ENCODE measurements at places on chromosomes 12 and 14. TPM values are rescaled to one million over a fixed set of nuclear protein-coding genes. Genes with fewer than 3 reads are reported as not detected.

The ARMH4 gene
- total RNA-seq: 1.3 TPM

DNA sequence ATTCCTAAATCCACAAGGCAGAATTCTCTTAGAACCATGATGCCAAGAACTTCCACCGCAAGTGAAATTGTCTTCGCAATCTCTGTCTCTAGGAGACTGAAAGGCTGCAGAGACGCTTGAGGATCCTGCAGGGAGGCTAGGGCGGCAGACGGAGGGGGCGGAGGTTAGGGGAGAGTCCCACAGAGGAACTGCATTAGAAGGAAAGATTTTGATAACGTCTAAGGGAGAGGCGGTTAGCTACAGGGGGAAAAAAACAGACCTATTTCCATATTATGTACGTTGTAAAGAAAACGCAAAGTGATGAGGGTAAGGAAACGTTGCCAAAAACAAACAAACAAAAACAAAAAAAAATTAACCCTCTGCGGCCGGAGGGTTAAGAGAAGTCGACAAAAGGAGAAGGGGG is 595 bp downstream of the KLHL28 start:
- peak; percentile 53 for DNase-seq

The LYZ gene
- 0.10 TPM for total RNA-seq

The SPTB gene
- 1.2 TPM for total RNA-seq

DNA sequence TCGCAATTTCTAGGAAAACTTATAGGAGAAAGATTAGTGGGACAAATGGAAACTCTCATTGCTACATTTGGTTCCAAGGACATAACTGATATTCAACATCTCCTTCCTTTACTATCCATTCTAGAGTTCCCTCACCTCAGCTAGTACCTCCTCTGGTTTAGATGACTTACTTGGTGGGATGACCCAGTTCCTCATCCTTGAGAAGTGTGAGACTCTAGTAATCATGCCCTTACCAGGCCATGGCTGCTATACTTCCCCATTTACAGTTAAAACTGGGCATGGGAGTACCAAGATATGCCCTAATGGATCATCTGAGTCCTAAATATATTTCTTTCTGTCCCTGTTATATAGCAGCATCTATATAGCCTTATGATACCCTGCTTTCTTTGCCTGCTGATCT is 58.1 kb downstream of the IFT81 start:
- no peak for DNase-seq

The C12orf56 gene
- total RNA-seq: not detected

GRCh38 chr12:79162147-79162772 is 297.7 kb downstream of the SYT1 start:
- DNase-seq: no peak

DNA sequence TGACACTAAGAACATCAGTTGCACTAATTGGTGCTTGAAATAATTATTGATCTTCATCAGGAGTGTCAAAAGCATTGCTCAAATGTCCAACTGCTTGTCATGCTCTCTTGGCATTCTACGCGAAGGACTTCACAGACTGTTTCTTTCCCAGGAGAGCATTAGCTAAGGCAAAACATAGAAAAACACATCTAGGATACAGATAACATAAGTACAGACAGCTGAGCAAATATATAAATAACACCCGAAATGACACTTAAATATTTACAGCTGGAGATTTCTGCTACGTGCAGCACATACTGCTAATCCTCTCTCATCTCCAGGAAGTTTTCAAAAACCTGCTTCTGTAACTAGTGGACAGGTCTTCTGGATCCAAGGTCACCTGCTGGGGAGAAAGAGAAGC is 120.0 kb upstream of the PRMT8 start:
- DNase-seq: no peak

- DNase-seq: peak; percentile 30
These were observed 77.0 kb upstream of the METAP2 start for GRCh38 chr12:95396849-95397468.

The CD69 gene
- total RNA-seq: not detected

DNA sequence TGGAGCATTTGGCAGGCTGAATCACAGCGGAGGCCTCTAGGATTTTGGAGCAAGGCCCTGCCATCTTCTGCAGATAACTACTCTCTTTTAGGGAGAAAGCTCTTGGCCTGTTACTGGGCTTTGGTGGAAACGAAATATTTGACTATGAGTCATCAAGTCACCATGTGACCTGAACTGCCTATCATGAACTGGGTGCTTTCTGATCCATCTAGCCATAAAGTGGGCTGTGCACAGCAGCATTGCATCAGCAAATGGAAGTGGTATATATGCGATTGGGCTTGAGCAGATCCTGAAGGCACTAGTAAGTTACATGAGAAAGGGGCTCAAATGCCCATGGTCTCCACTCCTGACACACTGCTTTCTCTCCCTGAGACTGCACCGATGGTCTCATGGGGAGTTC is 21.1 kb downstream of the GYS2 start:
- DNase-seq: no peak

The SLC2A14 gene
- total RNA-seq: 0.12 TPM

DNA sequence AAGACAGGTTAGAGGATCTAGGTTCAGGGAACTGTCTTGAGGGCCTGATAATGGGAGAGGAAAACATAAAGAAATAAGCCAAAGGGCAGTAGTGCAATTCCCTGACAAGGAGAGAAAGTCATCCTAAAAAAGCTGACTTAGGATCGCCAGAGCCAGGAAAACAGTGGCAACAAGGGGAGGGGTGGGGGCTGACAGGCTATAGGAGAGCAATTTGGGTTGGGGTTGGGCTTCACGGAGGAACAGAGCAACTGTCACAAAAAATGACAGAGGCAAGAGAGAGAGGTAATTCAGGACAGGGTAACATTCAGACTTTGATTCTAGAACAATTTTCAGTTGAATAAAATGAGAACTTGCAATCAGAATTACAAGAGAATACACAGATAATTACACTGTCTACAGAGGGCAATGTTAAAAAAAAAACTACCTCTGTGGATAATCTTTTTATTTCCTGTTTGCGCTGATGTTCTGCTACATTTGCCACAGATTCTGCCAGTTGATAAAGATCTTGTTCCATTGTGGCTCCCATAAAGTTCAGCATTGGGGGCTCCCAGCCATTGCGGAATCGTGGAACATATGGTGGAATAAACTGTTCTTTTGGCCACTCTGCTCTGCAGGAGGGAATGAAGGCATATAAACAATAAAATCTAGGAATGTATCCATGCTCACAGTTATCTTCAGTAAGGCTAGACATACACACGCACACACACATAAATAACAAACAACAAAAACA is 138.6 kb downstream of the EPS8 start:
- DNase-seq: no peak

The SERPINA4 gene
- not detected for total RNA-seq

The POP5 gene
- total RNA-seq: 80.9 TPM

DNA sequence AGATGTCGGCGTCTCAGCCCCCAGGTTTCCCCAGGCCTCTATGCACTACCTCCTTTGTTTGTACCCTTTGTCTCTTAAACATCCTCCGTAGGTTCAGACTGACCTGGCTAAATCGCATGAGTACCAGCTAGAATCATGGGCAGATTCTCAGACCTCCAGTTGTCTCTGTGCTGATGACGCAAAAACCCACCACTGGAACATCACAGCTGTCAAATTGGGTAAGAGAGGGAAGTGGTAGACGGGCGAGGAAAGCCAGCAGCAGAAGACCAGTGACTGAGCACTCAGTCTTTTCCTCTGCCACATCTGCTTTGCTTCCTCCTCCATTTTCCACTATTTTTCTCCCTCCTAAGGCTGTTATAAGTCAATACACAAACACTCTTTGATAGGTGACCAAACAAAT is 29.7 kb downstream of the A2ML1 start:
- no peak for DNase-seq

The ACRBP gene
- total RNA-seq: not detected

- DNase-seq: no peak
These were observed 1.2 kb downstream of the ANO4 start for GRCh38 chr12:100795800-100796179.

The RFLNA gene
- 1.7 TPM for total RNA-seq

The TESPA1 gene
- under 0.01 TPM for total RNA-seq

- DNase-seq: peak; percentile 2
These were observed 32.8 kb downstream of the RBM19 start for GRCh38 chr12:113933201-113933786.

The CLEC1B gene
- not detected for total RNA-seq

DNA sequence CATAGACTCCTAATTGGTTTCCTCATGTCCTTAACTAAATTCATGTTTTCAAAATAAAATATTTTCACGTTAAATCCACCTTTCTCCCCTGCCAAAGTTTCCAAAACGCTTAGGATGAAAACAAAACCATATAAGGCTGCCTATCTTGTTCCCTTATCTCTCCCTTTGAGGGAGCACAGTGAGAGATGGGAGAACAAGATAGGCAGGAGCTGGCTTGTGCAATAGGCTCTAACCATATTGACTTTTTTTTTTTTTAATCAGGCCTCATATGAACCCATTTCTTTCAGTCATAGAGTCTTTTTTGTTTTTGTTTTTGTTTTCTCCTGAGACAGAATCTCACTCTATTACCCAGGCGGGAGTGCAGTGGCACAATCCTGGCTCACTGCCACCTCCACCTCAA is 184.9 kb downstream of the NRXN3 start:
- DNase-seq: no peak

DNA sequence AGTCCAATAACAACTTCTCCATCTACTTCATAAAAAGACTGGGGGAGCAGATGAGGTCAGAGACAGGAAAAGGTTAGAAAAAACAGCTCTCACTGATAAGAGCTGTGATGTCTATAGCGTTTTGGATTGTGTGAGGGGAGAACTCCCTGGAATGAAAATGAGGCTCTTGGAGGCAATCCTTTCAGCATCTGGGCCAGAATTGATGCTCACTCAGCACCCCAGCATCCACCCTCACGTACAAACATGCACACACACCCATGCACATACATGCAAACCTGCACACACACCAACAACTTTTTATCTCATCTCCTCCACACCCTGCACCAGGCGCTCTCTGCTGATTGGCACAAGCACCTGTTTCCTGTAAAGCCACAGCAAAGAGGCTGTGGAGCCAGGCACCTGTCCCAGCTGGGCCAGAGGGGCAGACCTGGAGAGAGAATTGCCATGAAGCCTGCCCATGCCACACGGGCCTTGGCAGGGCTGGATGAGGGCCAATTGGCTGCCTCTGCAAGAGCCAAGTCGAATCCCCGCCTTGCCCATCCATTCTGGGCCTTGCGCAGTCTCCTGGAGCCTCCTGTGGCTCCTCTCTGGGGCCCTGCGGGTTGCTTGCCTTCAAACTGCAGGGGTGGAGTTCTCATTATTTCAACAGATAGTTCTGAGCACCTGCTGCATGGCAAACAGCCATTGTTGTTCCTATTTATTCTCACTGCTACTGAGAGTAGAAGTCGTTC is 53.1 kb downstream of the SYNE3 start:
- no peak for DNase-seq

GRCh38 chr14:92964124-92965109 is 41.5 kb downstream of the CHGA start:
- DNase-seq: no peak

The MYF6 gene
- total RNA-seq: not detected

DNA sequence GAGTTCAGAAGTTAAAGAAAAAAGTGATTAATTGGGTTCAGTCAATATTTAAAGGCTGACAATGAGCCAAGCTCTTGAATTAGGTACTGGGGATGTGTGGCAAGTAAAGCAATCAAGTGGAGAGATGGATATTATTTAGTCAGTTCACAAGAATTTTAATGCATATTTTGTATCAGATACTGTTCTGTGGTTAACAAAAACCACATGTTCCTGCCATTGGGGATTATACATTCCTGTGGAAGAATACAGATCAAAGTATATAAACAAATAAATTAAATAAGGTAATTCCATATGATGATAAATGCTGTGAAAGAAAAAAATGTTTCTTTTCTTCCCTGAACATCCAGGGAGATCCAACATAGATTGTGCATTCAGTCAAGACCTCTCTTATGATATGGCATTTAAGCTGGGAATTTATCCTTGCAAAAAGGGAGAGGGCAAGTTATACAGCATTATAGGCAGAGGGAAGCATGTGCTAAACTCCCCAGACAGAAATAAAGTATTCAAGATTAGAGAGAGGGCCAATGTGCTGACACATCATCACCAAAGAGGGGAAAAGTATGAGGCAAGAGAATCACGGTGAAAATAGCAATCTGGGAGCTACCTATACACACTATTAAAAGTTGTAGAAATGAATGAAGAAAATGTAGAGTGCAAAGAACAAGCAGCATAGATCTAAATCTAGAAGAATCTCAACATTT is 17.6 kb upstream of the A2M start:
- DNase-seq: peak; percentile 44

DNA sequence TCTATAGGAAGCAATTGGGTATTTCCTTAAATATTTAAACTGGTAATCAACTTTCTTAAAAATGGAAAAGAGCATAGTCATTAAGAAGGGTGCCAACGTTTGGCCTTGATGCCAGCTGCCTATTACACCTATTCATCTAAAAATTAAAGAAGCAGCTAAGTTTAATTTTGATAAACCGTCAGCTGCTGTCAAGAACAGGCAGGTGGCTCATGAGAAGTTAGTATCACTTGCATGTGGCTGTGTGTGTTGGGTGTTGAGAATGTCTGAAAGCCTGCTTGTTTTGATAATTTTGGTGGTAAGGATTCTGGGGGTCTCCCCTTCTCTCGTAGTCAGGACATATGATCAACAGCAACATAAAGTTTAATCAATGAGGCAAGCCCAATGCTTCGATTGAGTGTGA is 6.5 kb downstream of the GLRX5 start:
- DNase-seq: no peak

The HOXC9 gene
- total RNA-seq: 5.9 TPM

GRCh38 chr14:56117765-56118610 is at the start of gene PELI2:
Gene PELI2 (plus strand): TSS chr14:56118411. CDS start chr14:56118661, 250 bp downstream.
- DNase-seq: peak; percentile 50

The RFX4 gene
- total RNA-seq: not detected

The PLCZ1 gene
- total RNA-seq: not detected

The LBHD2 gene
- total RNA-seq: not detected

DNA sequence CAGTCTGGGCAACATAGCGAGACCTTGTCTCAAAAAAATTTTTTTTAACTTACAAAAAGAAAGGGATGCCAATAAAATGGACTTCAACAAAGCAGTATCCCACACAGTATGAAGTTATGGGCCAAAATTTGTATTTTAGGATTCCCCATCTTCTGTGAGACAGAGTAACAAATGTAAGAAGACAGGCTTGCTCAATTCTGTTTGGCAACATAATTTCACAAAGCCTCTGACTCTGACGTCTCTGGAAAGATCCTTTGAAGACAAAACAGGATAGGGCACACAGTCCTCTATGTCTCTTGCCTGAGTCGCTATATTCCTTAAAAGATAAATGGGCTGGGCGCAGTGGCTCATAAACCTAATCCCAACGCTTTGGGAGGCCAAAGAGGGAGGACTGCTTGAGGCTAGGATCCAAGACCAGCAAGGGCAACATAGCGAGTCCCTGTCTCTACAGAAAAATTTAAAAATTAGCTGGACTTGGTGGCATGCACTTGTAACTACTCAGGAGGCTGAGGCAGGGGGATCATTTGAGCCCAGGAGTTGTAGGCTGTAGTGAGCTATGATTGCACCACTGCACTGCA is 1.1 kb upstream of the HOMEZ start:
- DNase-seq: no peak

DNA sequence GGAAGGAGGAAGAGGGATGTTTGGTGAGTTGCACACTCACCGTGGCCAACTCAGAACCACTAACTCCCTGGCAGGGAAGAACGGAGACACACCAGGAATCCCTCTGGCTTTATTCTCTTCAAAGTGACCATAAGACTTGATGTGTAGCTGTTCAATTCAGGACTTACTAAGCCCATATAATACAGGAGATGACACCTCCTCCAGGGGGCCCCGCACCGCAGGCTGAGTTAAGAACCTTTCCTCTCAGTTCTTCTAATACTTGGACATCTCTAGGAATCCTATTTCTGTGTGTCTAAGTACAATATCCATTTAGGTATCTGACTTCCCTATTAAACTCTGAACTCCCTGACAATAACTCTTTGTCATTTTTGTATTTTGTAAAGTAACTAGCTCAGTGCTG is 49.5 kb downstream of the DCAF4 start:
- no peak for DNase-seq

The NCAPD2 gene
- 106 TPM for total RNA-seq

Data from RPMI7951 (cell line).